ENCODE measurements at places on chromosomes 2 and 18.

- DNase-seq: no peak
These were observed 921.1 kb downstream of the SOCS6 start for GRCh38 chr18:71209944-71210343.

DNA sequence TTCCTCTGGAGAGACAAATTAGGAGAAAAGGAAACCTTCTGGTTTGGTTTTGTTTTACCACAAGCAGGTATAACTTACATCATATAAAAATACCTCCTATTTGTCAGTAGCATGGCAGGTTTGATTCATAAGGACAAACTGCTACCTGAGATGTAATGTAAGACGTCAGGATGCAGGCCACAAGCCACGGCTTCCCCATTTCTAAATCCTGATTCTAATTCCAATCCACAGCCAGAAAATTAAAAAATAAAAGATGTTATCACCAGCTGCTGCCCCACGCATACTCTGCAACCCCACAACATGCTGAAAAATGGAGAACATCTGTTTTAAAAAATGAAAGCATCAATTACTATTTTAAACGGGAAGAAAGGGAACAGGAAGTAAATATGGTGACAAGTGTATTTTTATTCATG lies 197.6 kb downstream of the BCL11A start:
- DNase-seq: no peak

- DNase-seq: no peak
These were observed 3.7 kb downstream of the EEF1B2 start for GRCh38 chr2:206163251-206163880.

- DNase-seq: no peak
These were observed 469.9 kb downstream of the NUP35 start for GRCh38 chr2:183594150-183594549.

DNA sequence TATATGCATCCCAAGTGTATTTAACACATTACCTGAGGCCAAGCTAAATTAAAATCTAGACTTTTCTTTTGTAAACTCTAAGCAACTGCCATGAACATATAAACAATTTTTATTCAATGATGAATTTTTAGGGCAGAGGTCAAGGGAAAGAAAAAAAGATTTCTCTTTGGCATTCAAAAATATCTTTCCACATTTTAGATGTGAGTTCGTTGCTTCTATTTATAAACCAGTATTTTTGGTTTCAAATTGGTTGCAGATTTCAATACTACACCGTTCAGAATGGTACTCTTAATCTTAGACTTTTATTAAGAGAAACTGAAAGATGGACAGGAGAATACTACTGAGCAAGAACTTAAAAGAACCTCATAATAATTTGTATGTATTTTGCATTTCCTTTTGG lies 293.6 kb upstream of the CCDC68 start:
- DNase-seq: no peak

- DNase-seq: no peak
These were observed 18.9 kb upstream of the KLHL23 start for GRCh38 chr2:169714699-169715098.

DNA sequence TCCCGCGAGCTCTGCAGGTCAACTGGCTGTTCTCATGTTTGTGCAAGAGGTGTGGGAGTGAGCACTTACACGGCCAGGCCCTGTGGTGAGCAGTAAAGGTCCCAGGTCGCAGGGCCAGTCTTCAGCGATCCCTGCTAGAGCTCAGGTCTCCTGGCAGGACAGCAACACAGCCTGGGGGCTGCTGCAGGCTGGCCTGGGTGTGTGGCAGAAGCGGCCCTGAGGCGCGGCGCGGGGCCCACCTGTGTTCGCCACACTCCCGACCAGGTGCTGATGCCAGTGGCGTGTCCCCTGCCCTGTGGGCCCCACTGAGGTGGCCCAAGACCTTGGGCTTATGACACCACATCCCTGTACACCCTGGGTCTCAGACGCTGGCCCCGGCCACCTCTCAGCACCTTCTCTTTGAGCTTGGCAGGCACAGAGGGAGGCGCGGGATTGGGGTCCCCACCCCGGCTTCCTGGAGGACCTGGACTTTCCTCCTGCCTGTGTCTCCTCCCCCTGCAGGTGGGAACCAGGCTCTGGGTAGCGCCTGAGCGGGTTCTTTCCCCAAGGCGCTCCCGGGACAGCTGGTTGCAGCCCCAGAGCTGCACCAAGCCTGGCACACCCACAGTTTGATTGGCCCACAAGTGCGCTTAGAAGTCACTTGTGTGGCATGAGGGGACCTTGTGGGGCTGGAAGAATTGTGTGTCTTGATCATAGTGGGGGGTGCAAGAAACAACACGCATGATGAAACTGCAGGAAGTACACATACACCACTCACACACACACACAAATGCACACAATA lies 59.2 kb downstream of the TWIST2 start:
- no peak for DNase-seq

GRCh38 chr2:238415036-238415764 lies 11.5 kb upstream of the ASB1 start:
- no peak for DNase-seq

GRCh38 chr2:88067598-88067997 lies at the start of gene SMYD1:
TSS of gene SMYD1 (plus strand) at chr2:88067825. CDS start at chr2:88067865, 40 bp downstream.
- no peak for DNase-seq

- DNase-seq: peak; percentile 62
These were observed 634 bp downstream of the CREB1 start for GRCh38 chr2:207530160-207531031.

DNA sequence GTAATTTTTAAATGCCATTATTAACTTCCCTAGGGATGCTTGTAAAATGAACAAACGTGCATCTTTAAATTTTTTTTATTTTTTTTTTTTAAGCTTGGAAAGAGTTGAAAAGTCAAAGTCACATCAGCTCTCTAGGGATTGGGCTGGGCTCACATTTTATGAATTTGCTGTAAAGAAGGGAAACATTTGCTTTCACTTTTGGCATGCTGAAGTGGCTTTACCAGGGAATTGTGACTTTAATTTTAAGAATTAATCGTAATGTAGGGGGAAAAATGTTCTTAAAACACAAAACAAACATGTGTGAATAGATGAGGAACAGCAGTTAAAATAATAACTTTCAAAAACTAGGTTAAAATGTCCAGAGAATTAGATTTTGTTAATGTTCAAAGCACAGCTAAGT lies 123.0 kb downstream of the AGAP1 start:
- no peak for DNase-seq

GRCh38 chr2:112183327-112184025 lies 45.3 kb downstream of the FBLN7 start:
- peak; percentile 31 for DNase-seq

- DNase-seq: no peak
These were observed 140.2 kb downstream of the BCL11A start for GRCh38 chr2:60413069-60413813.

DNA sequence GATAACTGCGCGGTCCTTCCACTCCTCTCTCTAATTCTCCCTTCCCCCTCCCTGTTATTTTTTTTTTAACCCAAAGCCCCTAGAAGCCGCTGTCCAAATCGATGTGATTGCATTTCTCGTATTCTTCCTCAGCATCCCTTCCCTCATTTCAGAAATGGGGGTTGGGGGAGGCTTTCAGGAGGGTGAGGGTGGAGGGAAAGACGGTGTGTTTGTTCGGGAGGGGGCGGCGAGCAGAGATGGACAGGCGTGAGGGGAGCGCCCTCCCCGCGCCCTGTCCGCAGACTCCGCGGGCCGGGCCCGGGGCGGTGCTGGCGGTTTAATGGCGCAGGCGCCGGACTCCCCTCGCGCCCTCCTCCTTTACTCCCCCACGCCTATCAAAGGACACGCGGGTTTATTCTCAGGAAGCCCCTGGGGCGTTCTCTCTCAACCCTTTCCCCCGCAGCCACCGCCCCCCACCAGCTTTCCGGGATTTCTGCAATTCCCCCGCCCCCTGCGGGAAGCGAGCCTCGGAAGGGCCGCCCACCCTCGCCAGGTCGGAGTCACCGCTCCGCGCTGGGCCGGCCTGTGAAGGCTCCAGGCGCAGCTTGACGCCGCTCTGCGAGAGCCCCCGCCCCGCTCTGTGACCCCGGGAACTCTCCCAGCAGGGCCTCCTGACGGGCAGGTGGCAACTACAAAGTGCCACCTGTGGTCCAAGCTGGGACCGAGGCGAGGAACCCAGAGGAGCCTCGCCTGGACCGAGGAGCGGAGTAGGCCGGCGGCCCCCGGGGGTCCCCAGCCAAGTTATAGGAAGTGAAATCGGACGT lies 981 bp downstream of the ST8SIA3 start:
- DNase-seq: no peak

DNA sequence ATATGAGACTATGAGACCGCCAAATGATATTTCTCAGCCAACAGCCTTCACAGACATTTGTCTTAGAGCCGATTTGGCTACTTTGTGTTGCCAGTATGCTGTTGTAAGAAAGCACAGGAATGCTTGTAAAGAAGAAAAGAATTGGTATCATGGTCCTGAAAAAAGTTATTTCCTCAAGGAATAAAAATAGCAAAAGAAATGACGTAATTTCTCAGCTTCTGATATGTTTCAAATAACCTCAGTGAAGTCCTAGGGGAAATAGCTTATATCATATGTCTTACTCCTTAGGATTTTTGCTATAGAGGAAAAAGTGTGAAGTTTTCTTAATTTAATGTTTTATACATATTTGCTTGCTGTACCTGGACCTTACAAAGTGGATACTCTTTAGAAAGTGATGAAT lies 23.0 kb downstream of the SCN1A start:
- no peak for DNase-seq

GRCh38 chr2:99512181-99512591 lies 22.4 kb upstream of the REV1 start:
- DNase-seq: no peak
